CD4-positive, alpha-beta T cell treated with Interleukin-15 for 1 hour (primary cell): ENCODE measurements at places on chromosomes 2 and 18.

DNA sequence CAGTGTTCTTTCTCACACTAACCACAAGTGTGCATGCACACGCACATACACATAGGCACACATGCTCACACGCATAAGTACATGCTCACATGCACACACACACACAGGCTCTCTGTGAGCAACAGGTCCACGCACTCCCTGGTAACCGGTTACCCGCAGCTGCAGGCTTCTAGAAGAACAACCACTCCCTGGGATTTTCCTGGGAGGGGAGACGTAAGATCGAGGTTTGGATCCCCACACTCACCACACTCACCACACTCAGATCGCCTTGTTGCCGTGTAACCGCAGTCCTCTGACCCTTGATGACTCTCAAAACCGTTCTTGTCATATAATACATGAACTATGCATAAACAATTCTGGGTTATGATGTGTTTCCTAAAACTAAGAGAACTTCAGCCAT is 42.2 kb downstream of the TTC32 start:
- DNase-seq, result no peak

GRCh38 chr2:142668420-142668819 is 209.0 kb upstream of the KYNU start:
- DNase-seq, result no peak

GRCh38 chr2:238380785-238381184 is 45.9 kb upstream of the ASB1 start:
- no peak for DNase-seq

DNA sequence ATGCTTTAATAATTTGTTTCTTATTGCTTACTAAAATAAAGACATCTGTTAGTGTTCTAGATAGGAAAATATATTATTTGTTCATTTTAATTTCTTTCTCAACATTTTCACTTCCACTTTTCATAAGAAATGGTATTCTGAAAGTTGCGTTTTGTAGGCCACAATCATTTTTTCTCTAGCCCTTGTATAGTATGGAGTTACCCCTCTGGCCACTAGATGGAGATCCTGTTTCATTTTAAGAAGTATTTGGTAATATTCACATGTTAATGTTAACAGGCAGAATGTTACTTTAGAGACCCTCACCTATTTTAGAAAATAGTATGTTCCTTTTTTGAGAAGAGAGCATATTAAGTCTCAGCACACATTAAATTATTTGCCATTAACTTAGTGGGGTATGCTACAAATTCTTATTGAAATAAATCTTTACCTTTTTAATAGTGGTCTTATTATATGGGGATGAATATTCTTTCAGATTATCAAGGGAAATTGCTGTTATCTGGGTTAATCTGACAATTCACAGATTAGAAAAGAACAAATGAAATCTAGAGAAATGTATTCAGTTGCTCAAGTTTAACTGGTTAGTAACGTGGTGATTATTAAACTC is 73.9 kb upstream of the TTC27 start:
- no peak for DNase-seq

DNA sequence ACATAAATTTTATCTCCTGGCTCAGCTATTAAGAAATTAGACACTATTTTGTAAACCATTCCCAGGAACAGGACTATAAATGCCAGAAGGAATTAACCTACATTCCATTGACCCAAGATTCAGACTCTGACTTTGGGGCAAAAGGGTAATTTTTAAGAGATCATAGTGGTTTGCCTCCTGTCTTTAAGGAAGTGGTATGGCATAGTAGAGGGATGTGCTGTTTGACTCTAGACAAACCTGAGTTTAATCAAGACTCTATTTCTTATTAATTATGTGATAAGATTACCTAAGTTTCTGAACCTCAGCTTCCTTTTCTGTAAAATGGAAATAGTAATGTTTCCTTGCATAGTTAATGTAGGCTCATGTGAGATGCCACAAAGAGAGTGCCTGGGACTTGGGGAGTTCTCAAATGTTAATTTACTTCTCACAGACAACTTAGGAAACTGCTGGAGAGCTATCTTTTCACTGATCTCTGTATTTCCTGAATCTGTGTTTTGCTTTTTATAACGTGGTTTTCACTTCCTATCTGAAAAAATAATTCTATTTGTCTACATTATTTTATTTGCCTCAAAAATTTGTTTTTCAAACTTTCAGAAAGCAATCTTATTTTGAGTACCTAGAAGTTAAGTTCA is 11.9 kb upstream of the SLC40A1 start:
- no peak for DNase-seq

GRCh38 chr18:46721331-46721730 is 35.5 kb downstream of the ST8SIA5 start:
- DNase-seq, result no peak

GRCh38 chr2:120587279-120587996 is 148.2 kb upstream of the GLI2 start:
- no peak for DNase-seq

GRCh38 chr2:96236882-96237281 is 28.3 kb upstream of the STARD7 start:
- no peak for DNase-seq

DNA sequence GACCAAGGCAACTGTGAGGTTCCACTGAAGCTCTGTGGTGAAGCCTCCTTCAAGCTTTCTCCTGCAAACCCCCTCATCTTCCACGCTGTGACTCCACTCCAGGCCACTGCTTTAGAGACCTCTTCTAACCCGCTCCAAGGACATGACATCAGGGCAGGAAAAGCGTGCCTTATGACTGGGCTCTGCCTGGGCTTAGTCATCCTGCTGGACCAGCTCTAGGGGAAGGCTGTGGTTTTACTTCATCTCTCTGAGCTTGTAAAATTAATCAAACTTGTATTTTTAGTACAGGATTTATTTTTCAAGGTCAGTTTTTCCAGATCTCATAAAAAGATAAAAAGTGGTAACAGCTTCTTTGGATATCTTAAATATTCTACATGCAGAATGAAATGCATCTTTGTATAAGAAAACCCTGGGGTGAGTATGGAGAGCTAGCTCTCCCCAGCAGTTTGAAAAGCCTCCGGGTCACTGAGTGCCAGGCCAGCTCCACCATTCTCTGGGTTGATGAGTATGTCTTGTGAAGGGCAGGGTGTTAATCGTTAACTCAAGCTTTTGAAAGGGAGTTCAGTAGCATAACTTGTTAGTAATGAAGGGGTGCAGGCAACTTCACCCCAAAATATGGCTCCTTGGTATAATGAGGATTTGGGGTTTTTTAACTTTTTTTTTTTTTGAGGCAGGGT is 33.1 kb upstream of the YPEL5 start:
- no peak for DNase-seq

- DNase-seq, result no peak
These were observed at the start of gene PKDCC for GRCh38 chr2:42047488-42048298. Gene PKDCC, plus strand, starts transcription at chr2:42048021. Its CDS starts 179 bp downstream, at chr2:42048200.

GRCh38 chr2:221750316-221750715 is 178.2 kb upstream of the EPHA4 start:
- no peak for DNase-seq

- no peak for DNase-seq
These were observed 585.2 kb downstream of the CPS1 start for GRCh38 chr2:211141646-211142045.

DNA sequence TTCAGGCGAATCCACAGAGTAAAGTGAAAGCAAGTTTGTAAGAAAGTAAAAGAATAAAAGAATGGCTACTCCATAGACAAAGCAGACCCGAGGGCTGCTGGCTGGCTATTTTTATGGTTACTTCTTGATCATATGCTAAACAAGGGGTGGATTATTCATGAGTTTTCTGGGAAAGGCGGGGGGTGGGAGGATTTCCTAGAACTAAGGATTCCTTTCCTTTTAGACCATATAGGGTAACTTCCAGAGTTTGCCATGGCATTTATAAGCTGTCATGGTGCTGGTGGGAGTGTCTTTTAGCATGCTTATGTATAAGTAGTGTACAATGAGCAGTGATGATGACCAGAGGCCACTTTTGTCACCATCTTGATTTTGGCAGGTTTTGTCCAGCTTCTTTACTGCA is 59.8 kb downstream of the SLC4A3 start:
- no peak for DNase-seq

GRCh38 chr2:14516844-14517243 is 115.7 kb upstream of the LRATD1 start:
- no peak for DNase-seq

DNA sequence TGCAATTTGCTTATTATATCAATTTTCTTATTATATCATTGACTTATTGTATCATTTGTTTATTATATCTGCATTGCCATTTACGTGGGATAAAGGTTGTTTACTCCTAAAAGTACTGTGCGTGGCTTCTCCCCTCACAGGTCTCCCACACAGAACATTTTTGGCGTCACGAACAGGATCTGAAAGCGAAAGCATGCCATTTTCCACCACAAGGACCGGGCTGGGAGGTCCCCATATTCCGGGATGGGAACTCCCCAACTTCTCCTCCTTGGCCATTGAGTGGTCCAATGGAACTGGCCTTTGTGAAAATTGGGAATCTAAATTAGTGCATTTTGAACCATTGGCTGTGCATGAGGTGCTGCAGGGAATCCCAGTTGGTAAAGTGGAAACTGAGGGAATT is 4.8 kb upstream of the DSG2 start:
- DNase-seq, result no peak

DNA sequence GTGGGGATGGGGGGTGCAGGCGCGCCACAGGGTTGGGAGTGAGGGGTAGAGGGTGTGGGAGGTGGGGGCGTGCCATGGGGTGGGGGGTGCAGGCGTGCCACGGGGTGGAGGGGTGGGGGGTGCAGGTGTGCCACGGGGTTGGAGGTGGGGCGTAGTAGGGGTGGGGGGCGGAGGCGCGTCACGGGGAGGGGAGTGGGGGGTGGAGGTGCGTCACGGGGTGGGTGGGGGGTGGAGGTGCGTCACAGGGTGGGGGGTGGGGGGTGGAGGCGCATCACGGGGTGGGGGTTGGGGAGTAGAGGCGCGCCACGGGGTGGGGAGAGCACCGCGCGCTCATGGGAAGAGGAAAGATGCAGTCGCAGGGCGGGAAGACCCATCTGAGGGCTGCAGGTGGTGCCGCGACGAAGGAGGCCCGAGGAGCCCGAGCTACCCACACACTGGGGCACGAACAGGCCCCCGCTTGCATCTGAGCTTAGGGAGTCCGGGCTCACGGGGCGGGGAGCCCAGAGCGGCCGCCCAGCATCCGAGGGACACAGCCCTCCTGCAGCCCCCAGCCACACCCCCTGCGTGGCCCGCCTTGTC is 37.5 kb downstream of the SNED1 start:
- peak; percentile 58 for DNase-seq

GRCh38 chr2:187519419-187520120 is 34.7 kb downstream of the TFPI start:
- DNase-seq, result no peak

- DNase-seq, result no peak
These were observed 259.4 kb downstream of the GBX2 start for GRCh38 chr2:235908826-235909225.

DNA sequence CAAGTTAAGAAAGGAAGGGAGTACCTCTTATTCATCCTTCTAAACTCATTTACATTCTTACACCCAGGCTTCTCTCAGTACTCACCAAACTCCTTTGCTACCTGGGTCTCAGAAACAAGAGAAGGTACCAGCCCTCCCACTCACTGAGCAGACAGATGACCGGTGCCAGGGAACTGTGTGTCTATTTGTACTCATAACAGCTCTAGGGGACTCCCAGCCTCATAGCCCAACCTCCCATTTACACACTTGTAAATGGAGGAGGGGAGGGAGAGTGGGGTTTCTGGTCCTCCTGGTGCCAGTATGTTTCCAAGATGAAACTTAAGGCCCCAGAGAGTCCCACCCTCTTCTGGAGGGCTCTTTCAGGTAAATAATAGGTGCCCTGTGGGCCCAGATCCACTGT is 42.8 kb upstream of the SIGLEC15 start:
- DNase-seq, result no peak

DNA sequence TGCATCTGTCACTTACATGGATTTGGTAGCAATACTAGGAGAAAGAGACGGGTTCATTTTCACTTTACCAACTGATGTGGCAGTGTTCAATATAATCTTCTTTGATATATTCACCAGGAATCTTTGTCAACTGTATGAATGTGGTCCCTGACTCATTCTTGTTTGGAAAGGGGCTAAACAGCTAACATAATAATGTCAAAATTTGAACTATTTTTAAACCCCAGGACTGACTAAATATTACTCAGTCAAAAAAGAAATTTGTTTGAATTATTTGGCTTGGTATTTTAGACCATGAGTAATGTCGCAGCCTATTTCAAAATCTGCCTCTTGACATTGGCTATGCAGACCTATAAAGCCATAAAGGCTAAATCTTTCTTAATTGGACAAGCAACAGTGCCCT is 413.7 kb upstream of the RGPD4 start:
- no peak for DNase-seq

DNA sequence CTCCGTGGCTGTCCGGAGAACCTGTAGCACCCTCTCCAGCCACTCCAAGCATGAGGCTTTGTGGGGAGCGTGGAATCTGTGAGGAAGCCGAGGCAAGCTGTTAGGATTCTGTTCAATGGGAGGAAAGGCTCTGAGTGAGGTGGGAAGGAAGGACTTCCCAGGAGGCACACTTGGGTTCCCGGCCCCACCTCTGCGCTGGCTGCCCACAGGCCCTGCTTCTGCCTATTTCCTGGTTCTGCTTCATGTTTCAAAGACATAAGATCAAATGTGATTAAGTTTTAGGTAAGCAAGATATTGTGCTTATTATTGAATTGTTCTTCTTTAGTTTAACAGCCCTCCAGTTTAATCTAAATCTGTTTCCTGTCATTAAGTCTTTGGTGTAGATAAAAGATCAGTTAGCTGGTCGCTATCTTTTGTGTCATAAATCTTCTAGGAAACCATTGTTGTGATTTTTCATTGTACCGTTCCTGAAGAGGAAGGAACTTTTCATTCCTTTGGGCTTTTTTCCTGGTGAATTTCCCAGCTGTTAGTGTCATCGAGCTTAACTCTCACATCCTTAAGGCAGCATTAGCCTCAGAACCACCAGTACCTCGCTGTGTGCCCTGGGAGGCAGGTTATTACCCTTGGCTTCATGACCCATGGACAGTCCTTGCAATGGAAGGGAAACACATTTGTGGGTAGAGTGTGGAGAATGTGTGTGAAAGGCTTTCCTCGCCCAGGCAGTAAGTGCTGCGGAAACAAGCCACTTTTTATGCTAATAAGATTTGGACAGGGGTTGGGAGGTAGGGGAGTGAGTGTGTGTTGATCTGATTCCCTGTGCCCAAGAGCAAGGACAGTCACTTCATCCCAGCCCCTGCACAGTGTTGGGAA is 61.9 kb upstream of the ALPP start:
- no peak for DNase-seq

DNA sequence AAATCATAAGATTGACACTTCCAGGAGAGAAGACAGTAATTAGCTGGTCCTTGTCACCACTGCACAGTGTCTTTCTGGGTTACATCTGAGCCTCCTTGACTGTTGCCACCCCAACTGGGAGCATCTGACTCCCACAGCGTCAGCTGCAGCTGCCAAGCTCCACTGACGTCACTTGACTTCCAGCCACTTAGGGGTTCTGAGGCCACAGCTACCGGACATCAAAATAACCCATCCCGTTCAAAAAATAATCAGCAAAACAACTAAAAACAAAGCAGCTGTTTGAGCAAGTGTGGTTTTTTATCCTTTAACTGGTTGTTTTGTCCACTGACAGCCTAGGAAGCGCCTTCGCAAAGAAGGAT is 206.5 kb upstream of the AGAP1 start:
- no peak for DNase-seq
